Stimulated activated CD4-positive, alpha-beta T cell treated with anti-CD3 and anti-CD28 coated beads, Interleukin-1b, Interleukin-23, amount 100 ng/mL, for 1 hour (primary cell): ENCODE measurements at places on chromosomes 5 and 9.

DNA sequence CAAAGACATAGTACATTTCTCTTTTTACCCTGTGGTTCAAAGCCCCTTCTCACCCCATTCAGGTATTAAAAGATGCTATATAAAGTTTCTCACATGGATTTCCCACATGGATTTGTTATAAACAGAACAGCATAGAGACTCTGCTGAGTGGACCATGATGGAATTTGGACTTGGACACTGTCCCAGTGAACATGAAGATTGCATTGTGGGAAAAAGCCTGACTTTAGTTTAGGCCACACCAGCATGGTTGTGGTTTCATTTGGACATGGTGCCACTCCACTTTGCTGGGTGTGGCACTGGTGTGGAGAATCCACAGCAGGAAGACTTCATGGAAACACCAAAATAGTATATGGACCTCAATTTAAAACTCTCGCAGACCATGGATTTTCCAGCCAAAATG lies 124.6 kb downstream of the ARHGAP26 start:
- DNase-seq: no peak

DNA sequence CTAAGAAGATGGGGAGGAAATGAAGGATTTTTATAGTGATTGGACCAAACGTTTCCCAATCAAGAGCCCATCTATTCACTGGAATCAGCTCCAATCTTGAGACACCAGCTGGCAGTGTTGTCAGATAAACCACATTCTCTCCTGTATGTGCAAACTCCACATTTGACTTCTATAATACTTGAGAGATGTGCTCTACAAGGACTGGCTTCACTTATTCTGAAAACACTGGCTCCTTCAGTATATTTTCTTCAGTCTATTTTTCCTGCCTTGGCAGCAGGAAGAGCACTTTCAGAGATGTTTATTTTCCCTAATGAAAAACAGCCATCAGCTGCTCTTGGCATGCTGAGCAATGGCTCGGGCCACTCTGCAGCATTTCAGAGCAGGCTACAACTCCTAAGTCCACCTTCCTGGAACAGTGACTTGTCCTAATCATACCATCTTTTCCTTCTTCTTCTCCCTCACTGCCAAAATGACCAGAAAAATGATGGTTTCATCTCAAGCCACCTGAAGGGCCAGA lies 96.9 kb upstream of the FSTL4 start:
- DNase-seq: no peak

DNA sequence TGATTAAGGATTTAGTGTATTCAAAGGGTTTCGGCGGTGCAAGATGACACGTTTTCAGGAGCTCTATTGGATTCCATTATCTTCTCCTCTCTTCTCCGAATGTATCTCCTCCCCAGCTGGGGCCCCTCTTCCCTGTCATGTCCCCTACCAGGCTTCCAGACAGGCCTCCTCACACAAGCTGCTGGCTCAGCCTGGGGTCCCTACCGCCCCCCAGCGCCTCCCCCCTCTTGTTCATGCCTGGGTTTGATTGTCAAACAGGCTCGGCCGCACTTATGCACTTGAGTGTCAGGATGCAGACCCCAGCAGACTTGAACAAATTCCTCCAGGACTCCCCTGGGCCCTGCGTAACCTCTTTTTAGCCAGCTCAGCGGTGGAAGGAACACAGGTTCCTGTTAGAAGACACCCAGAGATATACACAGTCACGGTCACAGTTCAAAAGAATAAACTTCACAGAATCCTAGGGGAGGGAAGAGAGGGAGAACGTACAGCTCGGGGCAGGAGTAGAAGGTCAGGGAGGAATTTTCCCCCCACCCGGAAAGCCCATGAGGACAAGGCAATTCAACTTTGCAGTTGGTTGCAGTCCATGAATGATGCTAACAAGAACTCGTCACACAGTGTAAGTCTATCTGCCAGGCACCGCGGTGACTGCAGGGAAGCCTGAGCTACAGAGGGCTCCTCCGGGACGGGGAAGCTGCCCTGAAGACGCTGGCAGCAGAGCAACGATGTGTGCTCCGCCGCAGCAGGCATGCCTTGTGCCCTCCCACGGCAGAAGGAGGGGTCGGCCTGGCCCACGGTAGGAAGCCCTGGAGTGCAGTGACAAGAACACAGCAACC lies 560.0 kb downstream of the BNC2 start:
- no peak for DNase-seq

GRCh38 chr9:127122176-127123063 lies at the start of gene ANGPTL2:
Gene ANGPTL2 (minus strand): TSS chr9:127122635. CDS start chr9:127108731, 13,904 bp downstream.
- DNase-seq: no peak

DNA sequence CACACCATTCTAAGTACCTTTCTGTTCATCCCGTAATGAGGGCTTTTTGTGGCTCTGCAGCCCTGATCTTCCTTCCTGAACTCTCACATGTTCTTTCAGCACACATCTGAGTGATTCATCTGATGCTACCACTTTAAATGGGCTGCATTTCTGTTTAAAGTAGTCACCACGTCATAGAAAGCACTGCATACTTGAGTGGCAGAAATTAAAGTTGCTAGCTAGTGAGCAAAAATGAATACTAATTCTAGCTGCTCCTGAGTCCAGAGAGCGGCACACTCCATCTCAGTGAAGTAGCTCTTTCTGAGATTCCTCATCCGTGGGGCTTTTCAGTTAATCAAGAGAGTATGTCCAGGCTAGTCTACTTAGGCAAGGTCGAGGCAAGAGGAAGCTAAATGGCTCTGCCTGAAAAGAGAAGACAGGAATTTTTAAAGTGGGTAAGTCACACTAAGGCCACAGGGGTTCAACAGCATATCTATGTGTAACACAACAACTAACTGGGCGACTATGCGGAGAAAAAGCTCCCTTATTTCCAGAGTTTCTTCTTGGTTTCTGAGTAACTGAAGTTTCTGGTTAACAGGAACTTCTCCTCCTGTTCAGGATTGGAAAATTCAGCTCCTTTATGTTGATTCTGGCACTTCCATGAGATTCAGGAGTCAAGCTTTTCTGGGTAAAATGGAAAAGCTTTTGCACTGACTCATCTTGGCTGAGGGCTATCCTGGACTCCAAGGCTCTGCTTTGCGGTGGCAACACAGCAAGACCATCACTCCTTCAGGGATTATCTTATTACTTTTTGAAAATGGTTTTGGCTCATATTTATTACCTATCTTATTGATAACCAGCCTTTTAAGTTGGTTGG lies 109.5 kb downstream of the TAF11L14 start:
- DNase-seq: no peak

GRCh38 chr5:82849885-82850284 lies 227.3 kb downstream of the TMEM167A start:
- no peak for DNase-seq

DNA sequence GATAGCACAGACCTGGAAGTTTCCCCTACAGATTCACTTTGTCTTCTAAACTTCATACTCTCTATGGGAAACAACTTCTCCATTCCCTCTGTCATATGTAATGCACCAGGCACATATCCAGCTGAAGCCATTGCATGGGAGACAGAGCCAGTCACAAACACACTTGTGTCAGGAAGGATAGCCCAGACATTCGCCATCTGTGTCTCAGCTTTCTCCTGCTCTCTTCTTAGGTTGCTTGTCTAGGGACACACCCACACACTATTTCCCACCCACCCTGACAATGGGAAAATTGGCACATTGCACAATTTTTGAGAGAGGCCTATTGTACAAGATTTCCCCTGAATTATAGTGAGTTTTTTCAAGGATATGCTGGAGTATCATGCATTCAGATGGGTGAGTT lies 158.4 kb upstream of the MPDZ start:
- DNase-seq: no peak

GRCh38 chr9:112104901-112105300 lies 70.2 kb downstream of the SUSD1 start:
- DNase-seq: no peak

DNA sequence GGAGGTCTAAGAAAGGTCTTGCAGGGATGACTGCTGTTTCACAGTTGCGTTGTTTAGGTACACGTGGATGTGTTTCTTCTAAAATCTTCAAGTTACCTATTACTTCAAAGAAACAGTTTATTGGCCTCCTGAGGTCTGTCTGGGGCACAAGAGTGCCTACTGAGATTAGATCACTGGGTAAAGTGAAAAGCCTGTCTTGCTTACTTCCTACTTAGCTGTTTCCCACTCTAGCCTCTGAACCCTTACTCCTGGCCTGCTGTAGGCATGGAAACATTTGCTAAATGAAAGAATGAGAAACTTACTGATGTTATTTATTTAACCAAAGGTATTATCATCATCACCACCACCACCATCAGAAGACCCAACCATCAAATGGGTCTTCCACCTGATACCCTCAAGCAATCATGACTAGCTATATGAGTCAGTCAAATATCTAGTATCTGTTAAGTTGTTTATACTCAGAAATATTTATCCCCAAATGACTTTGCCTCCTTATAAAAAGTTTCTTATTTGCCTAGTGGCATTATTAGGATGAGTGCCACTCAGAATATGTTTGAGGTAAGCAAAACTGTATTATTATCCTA lies 92.5 kb downstream of the ELAVL2 start:
- no peak for DNase-seq

DNA sequence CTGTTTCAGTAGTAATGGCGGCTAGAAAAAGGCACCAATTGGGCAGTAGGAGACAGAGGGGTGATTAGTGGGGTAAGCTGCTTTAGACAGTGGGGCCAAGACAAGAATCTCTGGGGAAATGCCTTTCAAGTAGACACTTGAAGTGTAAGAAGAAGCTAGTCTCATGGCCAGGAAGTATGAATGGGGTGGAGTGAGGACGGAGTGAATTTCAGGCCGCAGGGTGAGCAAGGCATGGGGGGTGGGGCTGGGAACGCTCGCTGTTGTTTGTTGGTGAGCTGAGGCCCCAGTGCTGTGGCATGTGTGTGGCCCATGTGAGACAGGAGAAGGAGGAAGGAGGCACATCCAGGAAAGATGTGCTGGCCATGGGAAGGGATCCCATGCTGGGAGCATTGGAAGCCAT lies 149.2 kb upstream of the NFIL3 start:
- DNase-seq: no peak

GRCh38 chr5:57862942-57863341 lies 380.3 kb upstream of the ACTBL2 start:
- DNase-seq: no peak

GRCh38 chr9:4035777-4036176 lies 264.1 kb downstream of the GLIS3 start:
- no peak for DNase-seq

DNA sequence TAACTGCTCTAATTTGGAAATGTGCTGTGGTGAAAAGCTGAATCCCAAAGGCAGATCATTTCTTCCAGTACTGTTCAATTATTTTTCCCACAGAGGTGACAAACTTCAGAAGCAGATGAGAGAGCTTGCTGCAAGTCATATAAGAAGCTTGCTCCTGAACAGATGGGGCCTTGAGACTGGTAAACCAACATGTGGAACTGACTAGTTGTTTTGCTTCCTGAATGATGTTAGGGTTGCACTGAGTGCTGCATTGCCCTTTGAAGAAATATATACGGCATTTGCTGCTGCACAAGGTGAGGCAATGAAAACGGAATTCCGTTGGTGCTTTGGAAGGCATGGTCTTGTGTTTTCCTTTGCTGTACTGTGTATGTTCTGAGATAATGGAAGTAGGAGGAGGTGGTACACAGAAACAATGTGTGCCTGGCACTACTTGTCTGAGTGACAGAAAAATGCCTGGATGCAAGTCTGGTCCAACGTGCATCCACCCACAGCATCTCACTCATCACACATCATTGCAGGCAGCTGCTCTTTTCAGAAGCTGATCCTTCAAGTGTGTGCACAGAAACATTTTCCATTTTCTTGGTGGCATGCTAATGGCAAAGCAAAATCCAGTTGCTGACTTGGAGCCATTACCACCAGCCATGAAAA lies 76.9 kb downstream of the ANKH start:
- DNase-seq: no peak

DNA sequence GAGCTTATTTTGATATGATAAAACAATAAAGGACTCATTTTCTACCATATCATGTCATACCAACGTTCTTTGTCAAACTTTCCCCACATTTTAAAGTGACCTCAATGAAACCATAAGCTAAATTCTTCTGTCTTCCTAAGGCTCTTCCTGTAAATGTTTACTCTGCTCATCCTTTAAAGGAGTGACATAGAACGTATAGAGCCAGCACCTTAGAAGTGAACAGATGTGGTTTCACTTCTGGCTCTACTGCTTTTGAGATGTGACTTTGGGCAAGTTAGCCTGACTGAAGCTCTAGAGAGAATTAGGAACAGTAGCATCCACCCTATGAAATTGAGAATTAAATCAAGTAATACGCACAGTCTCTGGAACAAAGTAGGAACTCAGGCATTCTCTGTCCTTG lies 24.1 kb downstream of the SAR1B start:
- DNase-seq: no peak

DNA sequence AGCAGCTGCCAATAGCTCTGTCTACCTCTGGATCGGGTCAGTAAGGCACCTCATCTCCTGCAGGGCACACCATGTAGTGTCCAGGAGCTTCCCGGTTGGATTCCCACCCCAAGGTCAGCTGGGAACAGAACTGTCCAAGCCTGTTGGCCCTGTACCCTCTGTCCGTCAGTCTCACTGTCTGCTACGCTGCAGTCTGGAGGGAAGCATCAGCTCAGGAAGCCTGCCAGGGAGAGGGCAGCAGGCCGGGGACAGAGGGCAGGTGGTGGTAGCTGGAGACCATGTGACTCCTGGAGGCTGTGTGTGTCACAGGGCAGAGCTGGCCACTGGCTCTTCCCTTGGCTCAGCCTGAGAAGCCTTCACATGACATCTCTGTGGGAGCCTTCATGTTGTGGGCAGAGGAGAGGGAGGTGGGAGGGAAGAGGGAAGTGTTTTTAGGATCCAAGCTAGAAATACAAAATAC lies 134.5 kb downstream of the SEC61B start:
- DNase-seq: no peak

DNA sequence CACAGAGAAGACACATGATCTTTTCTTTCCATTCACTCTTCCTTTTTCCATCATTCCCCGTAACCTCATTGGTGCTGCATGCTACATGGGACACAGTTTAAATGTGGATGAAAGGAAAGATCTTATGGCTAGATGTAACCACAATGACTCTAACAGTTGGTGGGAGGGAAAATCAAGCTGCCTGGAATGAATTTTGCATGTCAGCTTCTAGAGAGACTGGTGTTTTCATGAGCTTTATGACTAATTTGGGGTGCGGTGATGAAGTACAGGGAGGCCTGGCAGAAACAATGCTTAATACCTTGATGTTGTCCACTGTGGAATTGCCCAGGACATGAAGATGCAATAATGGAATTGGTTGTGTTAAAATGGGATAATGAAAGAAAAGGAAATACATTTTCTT lies 55.9 kb upstream of the MYO10 start:
- DNase-seq: no peak

DNA sequence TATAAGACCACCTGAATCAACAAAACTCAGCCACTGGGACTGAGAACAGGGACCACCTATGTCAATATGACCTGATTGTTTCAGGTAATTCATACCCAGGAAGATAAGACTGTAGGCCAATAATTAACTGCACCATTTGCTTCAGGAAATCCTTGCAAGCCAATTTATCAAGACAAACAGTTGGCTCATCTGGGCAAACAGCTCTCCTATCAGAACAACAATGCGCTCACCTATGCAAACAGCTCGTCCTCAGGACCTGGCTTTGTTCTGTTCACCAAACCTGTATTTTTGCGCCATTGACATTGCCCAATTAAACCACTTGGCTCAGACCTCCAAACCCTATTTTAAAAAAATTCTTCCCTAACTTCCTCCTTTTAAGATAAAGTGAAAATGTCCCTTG lies 92.3 kb upstream of the MARCHF11 start:
- no peak for DNase-seq
